Muscle of leg (tissue), 16 donors: ENCODE measurements at places on chromosomes 1 and 21. TPM values are rescaled to one million over a fixed set of nuclear protein-coding genes. Genes with fewer than 3 reads are reported as not detected.

NGF gene
- polyA plus RNA-seq: 4.3 TPM

CYYR1 gene
- polyA plus RNA-seq: 15.8 TPM

DCDC2B gene
- polyA plus RNA-seq: 1.1 TPM

EFCAB7 gene
- 8.1 TPM for polyA plus RNA-seq

C1orf115 gene
- polyA plus RNA-seq: 13.0 TPM

CFAP141 gene
- not detected for polyA plus RNA-seq

VSIG8 gene
- not detected for polyA plus RNA-seq

HSF2BP gene
- polyA plus RNA-seq: 1.1 TPM

C1orf87 gene
- 0.93 TPM for polyA plus RNA-seq

SPRR1B gene
- not detected for polyA plus RNA-seq

PROX1 gene
- polyA plus RNA-seq: 12.1 TPM

CLCA4 gene
- polyA plus RNA-seq: not detected

CRYBG2 gene
- polyA plus RNA-seq: 1.6 TPM

TMEM9 gene
- 77.1 TPM for polyA plus RNA-seq

RUNX1 gene
- 5.7 TPM for polyA plus RNA-seq

CCDC27 gene
- 0.09 TPM for polyA plus RNA-seq

RPS6KC1 gene
- polyA plus RNA-seq: 17.8 TPM

PGLYRP3 gene
- polyA plus RNA-seq: not detected

ASTN1 gene
- 3.8 TPM for polyA plus RNA-seq

SMIM11 gene
- 2.1 TPM for polyA plus RNA-seq

SPRR1A gene
- not detected for polyA plus RNA-seq

AMY2A gene
- polyA plus RNA-seq: not detected

KIF17 gene
- 1.9 TPM for polyA plus RNA-seq

WNT3A gene
- polyA plus RNA-seq: not detected

AMY1A gene
- not detected for polyA plus RNA-seq

SHISAL2A gene
- polyA plus RNA-seq: 6.5 TPM

DISC1 gene
- polyA plus RNA-seq: 7.3 TPM

OR6N1 gene
- polyA plus RNA-seq: not detected

OR2M3 gene
- 0.01 TPM for polyA plus RNA-seq

KRTAP19-8 gene
- polyA plus RNA-seq: not detected

VASH2 gene
- 47.1 TPM for polyA plus RNA-seq

SAMD11 gene
- 6.0 TPM for polyA plus RNA-seq
